ENCODE measurements at places on chromosomes 5 and 9.

- DNase-seq: no peak
These were observed 7.0 kb upstream of the DCTN4 start for GRCh38 chr5:150765799-150766169.

- no peak for DNase-seq
These were observed 441.6 kb upstream of the DMAC1 start for GRCh38 chr9:8241201-8241600.

DNA sequence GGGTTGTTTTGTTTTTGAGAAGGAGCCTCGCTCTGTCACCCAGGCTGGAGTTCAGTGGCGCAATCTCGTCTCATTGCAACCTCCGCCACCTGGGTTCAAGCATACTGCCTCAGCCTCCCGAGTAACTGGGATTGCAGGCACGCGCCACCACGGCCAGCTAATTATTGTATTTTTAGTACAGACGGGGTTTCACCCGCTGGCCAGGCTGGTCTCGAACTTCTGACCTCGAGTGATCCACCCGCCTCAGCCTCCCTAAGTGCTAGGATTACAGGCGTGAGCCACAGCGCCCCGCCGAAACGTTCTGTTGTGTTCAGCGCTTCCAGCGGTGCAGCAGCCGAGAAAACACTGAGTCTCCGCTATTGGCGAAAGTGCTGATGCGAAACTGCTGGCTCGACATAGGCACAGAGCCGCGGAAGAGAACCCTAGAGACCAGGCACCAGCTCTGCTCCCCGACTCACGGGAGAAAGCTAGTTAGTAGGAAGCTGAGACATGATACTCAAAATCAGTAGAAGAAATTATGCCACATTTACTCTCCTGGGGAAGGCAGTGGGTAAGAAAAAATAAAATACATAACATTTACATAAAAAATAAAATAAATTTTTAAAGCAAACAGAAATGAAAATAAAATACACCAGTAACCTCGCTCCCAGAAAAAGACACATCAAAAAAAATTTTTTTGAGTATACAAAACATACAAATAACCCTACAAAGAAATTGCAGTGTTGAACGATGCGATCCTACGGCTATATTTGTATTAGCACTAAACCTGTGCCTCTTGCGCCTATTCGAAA lies 31.6 kb downstream of the ANXA2R start:
- peak; percentile 12 for DNase-seq

DNA sequence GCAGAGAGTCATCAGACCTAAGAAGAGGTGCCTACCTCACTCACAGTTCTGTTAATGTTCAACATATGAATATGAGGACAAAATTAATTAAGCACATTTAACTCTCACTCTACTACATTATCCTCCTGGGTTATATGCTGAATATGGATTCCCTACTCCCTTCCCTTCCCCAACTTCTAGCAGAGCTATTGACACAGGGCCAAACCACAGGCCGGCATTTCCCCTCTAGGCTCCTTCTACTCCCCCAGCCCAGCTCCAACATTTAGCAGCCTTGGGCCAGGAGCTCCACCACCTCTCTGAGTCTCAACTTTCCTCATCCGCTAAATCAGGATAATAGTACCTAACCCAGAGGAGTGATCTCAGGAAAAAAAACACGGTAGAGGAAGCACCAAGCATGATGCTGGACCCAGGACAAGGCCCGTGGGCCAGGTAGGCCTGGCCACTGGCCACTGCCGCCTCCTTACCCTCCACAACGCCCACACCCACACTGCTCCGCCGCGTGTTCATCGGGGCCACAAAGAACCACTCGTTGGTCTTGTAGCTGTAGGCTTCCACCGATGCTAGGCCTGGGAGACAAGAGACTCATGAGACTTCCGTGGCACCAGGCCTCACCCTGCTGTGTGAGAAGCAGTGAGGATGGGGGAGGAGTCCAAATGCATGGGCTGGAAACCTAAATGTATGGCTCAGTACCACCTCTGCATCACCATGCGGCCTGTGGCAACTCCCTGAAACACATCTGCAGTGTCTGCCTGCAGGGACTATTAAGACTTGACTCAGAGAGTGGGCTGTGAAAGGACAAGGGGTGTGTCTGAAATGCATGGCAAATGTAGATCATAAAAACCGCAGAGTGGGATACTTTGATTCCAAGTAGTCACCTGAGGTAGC lies 98.8 kb downstream of the KLHL3 start:
- DNase-seq: no peak

DNA sequence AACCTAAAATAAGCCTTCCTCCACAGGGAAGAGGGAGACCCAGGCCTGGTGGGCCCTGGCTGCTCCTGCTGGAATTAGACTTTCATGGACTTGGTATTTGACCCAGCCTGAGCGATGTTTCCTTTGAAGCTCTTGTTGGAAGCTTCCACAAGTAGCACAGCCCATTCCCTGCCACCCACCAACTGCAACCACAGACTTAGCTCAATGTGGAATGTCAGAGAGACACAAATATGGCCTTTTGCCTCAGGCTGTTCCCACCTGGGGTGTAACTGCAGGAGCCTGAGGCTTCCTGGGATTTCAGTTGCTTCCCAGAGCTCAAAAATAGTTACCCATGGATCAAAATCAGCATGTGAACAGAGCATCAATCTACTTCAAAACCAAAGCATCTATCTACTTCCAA lies 70.3 kb upstream of the LHFPL2 start:
- no peak for DNase-seq

DNA sequence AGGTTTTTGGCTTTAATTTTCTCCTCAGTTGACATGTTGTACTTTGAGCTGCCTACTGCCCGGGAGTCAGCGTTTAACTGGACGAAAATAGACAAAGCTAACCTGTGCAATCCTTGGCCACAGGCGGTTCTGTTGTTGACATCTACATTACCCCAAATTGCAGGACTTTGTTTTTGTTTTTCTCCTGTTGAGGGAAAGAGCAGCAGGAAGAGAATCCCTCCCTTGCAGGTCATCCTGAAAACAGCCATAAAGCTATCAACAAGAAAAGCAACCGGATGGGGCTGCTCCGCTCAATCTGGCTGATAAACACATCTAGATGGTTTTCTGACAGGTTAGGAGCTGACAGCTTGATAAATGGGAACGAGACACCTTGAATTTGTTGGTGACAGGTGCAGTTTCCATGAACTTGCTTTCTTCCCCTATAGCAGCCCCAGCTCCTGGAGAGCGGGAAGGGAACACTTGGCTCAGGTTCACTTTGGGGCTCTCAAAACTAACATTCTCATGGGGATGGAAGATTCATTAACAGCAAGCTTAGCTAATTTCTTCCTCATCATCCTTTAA lies 331.5 kb downstream of the SLIT3 start:
- no peak for DNase-seq

DNA sequence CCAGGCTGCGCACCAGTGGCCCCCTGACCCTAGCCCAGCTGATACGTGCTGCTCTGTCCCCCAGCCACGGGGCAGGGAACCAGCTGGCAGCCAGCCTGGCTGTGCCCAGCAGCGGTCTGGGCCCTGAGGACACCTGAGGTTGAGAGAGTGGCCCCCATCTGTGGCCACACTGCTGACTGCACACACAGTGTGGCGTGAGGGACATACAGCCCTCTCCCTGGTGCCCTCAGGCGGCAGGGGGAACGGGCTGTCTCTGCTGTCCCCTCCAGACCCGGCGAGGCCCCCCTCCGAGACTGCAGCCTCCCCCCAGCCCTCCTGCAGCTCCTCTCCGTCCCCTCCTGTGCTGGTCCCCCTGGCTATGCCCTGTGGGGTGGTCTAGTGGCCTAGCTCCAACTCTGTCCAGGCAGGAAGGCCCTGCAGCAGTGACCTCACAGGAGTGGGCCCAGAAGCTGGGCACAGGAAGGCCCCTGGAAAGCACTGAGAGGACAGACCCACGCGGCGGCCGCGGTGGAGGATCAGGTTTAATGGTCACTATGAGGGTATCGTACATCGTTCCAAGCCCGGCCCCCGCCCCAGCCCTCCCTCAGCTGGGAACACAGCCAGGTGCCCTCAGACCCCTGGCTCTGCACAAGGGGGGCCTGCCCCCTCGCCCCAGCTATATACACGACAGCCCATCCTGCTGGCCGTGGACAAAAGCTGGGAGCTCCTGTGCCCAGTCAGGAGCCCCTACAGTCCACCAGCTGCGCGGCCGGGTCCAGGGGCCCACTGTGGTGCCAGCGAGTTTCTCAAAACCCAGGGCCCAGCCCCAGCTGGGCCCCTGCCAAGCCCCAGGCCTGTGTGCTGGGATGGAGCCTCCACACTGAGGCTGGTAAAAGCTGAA lies 6.8 kb upstream of the ENTPD8 start:
- DNase-seq: peak; percentile 42

DNA sequence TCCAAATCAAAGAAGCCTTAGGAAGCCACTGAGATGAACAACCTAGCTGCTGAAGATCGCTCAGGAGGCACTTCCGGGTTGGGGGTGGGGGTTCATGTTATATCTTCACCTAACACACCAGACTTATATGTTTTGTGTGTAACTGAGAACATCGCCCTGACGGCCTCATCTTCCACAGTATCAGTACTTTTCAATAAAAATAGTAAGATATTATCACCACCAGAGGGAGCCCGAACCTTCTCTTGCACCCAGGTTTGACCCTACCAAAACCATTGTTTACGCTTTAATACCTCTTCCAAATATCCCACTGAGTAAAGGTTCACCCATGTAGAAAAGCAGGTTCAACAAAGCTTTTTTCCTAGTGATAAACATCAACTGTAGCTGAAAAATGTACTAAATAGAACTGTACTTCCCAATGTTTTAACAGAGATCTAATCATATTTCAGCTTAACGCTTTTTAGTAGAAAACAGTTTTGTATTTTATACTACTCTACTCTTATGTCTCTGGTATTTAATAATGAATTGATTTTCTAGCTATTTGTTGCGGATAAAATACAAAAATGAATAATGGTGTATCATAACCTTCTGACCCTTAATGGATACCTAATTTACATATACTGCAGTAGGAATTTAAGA lies 244.0 kb downstream of the EPB41L4A start:
- DNase-seq: no peak

- no peak for DNase-seq
These were observed 244.4 kb downstream of the CWC27 start for GRCh38 chr5:65013166-65013565.

DNA sequence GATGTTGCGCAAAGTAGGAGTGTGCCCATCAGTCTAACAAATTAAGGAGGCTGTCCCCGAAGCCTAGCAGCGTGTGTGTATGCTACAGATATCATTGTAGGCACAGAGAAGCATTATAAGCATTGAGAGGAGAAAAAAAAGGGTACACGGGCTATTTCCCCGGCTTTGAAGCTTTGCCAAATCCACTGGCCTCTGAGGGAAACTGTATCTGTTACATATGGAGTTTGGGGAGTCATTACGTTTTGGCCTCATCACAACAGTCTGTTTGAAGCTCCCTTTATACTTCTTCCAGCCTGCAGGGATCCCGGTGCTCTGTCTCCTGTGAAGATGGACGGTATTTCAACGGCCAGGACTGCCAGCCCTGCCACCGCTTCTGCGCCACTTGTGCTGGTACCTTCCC lies 205.9 kb downstream of the RFK start:
- DNase-seq: no peak

DNA sequence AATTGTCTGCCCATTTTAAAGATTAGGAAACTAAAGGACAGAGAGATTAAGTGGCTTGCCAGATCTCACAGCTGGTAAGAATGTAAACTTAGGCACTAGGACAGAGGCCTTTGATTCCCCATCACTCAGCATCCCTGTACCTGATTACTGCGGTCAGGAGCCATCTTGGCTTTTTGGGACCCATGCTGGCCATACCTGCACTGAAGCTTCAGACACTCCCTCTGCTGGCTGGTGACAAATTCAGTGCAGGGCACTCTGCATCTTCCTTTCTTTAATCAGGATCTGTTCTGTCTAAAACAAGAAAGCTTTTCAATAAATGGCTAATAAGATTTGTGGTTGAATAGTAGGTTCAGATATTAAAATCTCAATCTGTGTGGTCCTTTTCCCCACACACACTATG lies 215.5 kb upstream of the RORB start:
- no peak for DNase-seq

- DNase-seq: no peak
These were observed 29.0 kb downstream of the GLRA1 start for GRCh38 chr5:151895660-151896030.

DNA sequence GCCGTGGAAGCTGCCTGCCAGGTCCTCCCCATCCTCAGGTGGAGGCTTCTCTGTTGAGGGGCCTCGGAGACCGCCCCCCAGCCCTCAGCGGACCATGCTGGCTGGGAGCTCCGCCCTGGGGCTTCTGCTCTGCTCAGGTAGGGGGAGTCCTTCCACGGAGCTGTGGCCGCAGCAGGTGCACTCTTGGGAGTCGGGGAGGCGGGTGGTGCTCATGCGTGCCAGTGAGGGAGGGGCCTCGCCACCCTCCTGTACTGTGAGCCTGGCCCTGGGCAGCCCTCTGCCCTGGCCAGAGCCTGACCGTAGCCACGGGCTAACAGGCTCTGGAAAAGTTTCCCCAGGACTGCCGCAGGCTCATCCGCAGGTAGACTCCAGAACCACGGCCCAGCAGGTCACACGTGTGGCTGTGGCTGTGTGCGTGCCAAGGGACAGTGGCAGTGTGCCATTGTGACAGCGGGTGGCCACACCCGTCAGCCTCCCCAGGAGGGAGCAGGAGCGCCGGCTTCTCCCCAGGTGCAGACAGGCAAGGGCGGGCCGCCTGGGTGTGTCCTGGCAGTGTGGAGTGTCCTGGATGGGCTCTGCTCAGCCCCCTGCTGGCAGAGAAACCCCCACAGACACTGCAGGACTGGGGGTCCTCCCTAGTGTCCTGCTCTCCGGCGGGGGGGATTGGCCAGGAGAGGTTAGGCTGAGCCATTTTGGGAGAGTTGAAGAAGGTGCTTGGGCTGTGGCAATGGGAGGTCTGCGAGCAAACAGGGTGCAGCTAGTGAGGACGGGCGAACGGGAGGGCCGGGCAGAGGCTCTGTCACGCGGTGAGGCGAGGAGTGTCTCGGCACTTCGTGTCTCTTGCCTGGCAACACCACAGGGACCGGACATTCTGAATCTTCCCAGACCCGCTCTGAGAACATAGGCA lies 29.5 kb downstream of the TPPP start:
- DNase-seq: no peak

- DNase-seq: peak; percentile 8
These were observed 6.0 kb downstream of the B4GALT1 start for GRCh38 chr9:33161011-33161588.

DNA sequence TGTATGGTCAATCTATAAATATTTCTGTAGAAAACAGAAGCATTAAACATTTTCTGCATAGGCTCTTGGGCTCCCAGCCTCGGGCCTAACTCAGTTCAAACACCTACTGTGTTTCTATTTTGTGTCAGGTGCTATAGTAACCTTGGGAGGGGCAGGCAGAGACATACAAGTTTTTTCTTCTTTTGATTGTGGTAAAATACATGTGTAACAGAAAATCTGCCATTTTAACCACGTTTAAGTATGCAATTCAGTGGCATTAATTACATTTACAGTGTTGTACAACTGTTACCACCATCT lies 40.8 kb upstream of the FOXE1 start:
- DNase-seq: no peak

GRCh38 chr5:151585970-151586369 lies 5.2 kb downstream of the FAT2 start:
- no peak for DNase-seq

Data from C1 segment of cervical spinal cord (tissue), 14 donors.